Naive B cell (primary cell): ENCODE measurements at places on chromosomes 1 and 21. TPM values are rescaled to one million over a fixed set of nuclear protein-coding genes. Genes with fewer than 3 reads are reported as not detected.

The RIMKLA gene
- not detected for polyA plus RNA-seq

The AADACL4 gene
- not detected for polyA plus RNA-seq

The RUNX1 gene
- polyA plus RNA-seq = 14.8 TPM

The HNRNPR gene
- polyA plus RNA-seq = 201 TPM

The CA6 gene
- not detected for polyA plus RNA-seq

The MRPL24 gene
- polyA plus RNA-seq = 70.7 TPM

The CCT3 gene
- 185 TPM for polyA plus RNA-seq

The LCA5L gene
- not detected for polyA plus RNA-seq

The UBE4B gene
- polyA plus RNA-seq = 11.7 TPM

The S100A16 gene
- not detected for polyA plus RNA-seq

The ACTA1 gene
- not detected for polyA plus RNA-seq

The STUM gene
- 0.04 TPM for polyA plus RNA-seq

The ZNF697 gene
- not detected for polyA plus RNA-seq

The RGS8 gene
- polyA plus RNA-seq = not detected

The TBX19 gene
- 2.3 TPM for polyA plus RNA-seq

The VASH2 gene
- polyA plus RNA-seq = 0.12 TPM

The MCM3AP gene
- 52.8 TPM for polyA plus RNA-seq

The KIF26B gene
- not detected for polyA plus RNA-seq

The SLC45A3 gene
- polyA plus RNA-seq = 5.4 TPM

The UMODL1 gene
- polyA plus RNA-seq = not detected

The CFHR1 gene
- not detected for polyA plus RNA-seq

The ELAVL4 gene
- not detected for polyA plus RNA-seq

The NPL gene
- 4.2 TPM for polyA plus RNA-seq

The CD53 gene
- 1,145 TPM for polyA plus RNA-seq

The LCE6A gene
- polyA plus RNA-seq = not detected

The WNT3A gene
- polyA plus RNA-seq = not detected

The LHX4 gene
- polyA plus RNA-seq = 0.42 TPM

The NTMT2 gene
- polyA plus RNA-seq = not detected

The ZBTB7B gene
- polyA plus RNA-seq = 2.5 TPM

The PDE4B gene
- polyA plus RNA-seq = 400 TPM

The RNF19B gene
- 1.0 TPM for polyA plus RNA-seq

The CCDC190 gene
- polyA plus RNA-seq = not detected

The NBPF4 gene
- not detected for polyA plus RNA-seq

The GUCA2A gene
- polyA plus RNA-seq = not detected

The CD1B gene
- polyA plus RNA-seq = not detected

The TMEM79 gene
- polyA plus RNA-seq = 6.9 TPM
